Coronary artery (tissue), 2 donors: ENCODE measurements at places on chromosomes 1 and 21.

DNA sequence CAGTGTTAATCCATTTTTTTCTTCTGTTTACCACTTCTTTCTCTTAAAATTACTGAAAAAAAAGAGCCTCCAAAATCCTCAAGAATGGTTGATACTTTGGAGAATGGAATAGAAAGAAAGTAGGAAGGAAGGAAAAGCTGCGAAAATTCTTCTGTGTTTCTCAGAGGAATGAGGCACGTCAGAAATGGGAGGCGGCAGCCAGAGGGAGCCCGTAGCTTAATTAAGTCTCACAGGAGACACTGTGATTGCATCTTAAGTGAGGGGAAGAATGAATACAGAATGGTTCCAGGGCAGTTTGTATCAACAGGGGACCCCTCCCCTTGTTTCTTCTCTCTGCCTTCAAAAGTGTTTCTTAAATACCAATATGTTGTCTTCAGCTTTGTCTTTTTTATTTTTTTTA, 1099.5 kb downstream of the PLA2G4A start:
- no peak for DNase-seq

- no peak for DNase-seq
Observed at GRCh38 chr21:38965241-38965640, 159.5 kb downstream of the ETS2 start.

DNA sequence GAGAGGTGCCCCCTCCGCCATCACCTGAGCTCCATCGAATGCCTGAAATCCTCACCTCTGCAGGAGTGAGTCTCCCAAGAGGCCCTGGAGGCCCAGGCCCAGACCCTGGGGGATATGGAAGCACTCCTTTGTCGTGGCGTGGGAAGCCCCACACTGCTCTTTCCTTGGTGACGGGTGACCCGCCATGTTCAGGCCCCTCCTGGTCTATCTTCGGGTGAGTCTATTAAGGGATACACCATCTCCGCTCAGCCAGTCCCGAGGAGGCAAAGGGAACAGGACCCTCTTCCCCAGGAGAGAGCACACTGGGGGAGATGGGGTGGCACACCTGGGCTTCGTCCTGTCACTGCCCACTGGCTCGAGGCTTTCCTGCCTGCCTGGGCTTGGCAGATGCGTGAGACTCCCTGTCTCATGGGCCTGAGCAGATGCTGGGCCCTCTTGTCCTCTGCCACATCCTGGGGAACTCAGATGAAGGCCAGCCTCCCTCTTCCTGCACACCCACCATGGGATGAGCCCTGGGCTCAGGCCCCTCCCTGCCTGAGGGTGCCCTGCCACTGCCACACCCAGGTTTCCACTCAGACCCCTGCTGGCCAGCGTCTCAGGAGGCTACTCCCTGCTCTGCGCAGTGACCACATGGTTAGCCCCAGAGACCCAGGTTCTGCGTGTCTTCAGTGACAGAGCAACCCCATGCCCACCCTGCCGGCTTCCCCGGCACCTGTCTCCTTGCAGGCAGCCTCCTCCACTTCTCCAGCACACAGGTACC, 3.8 kb upstream of the NPHP4 start:
- DNase-seq: no peak

DNA sequence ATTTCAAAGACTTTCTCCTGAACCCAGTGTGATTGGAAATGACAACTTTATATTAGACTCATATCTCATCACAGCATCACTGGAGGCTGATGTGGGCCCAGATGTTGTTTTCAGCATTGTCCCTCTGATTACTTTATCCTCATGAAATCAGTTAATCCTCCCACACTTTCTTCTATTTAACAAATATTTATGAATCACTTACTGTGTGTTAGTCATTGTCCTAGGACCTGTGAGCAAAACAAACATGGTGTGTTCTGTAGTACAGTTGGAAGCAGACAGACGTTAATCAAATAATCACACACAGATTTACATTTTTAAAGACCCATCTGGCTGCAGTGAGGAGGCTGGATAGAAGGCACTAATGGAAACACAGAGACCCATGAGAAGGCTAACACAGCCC, 383.7 kb downstream of the PRDM2 start:
- DNase-seq: no peak

DNA sequence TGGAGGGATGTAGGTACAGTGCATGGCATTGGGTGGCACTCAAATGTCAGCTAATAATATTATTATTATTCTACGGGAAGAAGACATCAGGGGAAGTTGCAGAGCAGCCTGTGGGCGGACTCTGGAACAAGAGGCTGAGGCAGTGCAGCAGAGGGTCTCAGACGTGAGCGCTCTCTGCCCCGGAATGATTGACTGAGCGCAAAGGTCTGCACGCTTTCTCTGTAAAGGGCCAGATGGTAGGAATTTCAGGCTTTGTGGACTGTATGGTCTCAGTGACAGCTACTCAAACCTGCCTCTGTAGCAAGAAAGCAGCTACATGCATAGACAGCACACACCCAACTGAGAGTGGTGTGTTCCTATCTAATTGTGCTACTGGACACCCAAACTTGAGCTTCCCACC, 29.6 kb upstream of the VPS13D start:
- no peak for DNase-seq

DNA sequence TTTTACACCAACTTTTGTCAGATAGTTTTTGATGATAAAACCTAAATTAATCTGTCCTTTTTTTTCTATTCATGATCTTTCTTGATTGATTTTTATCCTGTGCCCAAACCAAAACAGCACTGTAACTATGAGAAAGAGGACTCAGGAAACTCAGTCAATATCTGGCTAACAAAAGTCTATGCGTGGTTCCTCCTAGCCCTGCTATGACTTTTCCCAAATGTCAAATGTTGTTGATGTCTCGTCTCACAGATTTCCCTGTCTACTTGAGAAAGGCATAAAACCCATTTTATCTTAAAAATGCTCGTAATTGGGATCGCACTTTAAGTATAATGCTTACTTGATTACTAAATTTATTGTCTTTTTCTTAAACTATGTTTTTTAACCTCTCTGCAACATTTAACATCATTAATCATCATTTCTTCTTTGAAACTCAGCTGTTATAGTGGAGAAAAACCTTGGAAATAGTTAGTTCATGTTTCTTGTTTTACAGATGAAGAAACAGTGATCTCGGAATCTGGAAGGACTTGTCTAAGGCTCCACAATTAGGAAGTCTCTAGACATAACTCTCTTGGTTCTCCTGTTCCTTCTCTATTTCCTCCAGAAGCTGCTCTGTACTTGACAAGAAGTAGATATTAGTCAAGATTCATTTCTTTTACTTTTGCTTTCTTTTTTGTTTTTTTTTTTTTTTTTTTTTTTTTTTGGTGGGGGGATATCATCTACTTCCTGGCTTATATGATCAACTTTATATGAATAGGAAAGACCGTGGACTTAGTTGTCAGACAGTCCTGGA, 26.2 kb upstream of the PTPRC start:
- DNase-seq: no peak
